Activated CD4-positive, alpha-beta T cell treated with anti-CD3 and anti-CD28 coated beads for 48 hours (primary cell): ENCODE measurements at places on chromosomes 6 and 20.

DNA sequence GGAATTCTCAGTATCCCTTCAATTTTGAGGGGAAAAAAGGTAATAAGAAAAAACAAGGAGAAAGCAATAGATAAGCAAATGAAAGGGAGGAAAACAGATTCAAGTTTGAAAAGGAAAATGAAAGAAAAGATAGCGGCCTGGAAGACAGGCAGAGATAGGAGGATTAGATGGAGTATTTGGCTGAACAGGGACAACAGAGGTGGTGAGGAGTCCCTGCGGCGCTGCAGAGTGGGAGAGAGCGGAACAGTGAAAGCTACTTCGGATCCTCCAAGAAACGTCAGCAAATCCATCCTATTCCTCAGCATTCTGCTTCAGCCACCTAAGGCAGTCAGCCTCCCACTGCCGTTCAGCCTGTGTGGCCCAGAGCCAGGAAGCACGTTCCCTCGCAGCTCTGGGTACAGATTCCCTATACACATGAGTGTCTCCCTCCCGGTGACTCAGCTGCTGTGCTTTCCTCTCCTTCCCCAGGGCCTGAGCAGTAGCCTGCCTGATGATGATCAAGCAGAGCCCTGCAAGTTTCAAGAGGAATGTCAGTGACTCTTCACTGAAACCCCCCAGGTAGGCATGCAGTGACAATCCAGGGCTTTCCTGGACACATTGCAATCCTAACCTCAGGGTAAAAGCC is 43.4 kb upstream of the CDYL start:
- no peak for DNase-seq

GRCh38 chr6:148830614-148831013 is 83.8 kb downstream of the UST start:
- DNase-seq: no peak

- DNase-seq: no peak
Measured at GRCh38 chr6:71510856-71511255, 222.2 kb downstream of the OGFRL1 start.

GRCh38 chr20:10848810-10849370 is 175.1 kb upstream of the JAG1 start:
- DNase-seq: no peak

DNA sequence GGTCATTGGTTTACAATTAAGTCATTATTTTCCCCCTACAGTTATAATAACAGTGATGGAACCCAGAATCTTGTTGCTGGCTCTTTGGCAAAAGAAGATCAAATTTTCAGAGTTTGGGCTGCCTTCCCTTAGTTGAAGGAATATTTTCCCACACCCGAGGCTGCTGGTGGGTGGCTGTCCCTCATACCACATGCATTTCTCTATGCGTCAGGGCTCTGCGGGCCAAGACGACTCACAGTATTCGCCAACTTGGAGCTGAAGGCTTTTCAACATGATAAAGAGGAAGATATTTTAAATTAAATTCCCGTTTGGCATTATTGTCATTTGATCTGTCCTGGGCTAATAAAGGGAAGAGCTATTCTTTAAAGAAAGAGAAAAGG is 102.2 kb upstream of the SASH1 start:
- no peak for DNase-seq

DNA sequence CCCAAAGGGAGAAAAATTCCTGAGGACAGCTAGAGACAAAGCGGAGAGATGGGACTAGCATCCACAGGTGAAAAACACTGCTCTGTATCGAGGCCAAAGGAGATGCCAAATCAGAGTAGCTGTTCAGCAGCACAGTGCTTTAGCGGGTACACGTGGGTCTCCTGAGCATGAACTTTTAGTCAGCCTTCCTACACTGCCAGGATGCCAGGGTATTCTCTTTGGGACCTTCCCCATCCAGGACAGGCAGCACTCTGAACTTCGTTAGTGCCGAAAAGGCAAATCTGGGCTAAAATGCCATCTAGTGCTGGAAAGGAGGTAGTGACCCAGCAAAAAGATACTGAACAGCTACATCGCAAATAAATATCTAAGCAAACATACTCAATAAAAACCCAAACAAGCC is 64.9 kb downstream of the C6orf58 start:
- peak; percentile 6 for DNase-seq

- no peak for DNase-seq
Measured at GRCh38 chr6:154012852-154013251, 26.2 kb upstream of the OPRM1 start.

DNA sequence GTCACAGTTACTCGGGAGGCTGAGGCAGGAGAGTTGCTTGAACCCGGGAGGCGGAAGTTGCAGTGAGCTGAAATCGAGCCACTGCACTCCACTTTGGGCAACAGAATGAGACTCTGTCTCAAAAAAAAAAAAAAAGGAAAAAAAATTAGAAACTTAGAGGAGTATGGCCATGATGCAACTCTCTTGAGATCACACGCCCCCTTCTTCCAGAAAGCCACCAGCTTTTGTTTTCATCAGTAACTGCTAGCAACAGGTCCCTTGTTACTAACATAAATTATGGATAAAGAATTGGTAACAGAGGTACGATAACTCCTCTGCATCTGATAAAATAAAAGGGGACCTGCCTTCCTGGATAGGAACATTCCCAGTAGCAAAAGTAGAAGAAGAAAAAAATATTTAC is 308.2 kb downstream of the CD83 start:
- DNase-seq: no peak

GRCh38 chr6:159934181-159934580 is 34.7 kb upstream of the IGF2R start:
- no peak for DNase-seq

DNA sequence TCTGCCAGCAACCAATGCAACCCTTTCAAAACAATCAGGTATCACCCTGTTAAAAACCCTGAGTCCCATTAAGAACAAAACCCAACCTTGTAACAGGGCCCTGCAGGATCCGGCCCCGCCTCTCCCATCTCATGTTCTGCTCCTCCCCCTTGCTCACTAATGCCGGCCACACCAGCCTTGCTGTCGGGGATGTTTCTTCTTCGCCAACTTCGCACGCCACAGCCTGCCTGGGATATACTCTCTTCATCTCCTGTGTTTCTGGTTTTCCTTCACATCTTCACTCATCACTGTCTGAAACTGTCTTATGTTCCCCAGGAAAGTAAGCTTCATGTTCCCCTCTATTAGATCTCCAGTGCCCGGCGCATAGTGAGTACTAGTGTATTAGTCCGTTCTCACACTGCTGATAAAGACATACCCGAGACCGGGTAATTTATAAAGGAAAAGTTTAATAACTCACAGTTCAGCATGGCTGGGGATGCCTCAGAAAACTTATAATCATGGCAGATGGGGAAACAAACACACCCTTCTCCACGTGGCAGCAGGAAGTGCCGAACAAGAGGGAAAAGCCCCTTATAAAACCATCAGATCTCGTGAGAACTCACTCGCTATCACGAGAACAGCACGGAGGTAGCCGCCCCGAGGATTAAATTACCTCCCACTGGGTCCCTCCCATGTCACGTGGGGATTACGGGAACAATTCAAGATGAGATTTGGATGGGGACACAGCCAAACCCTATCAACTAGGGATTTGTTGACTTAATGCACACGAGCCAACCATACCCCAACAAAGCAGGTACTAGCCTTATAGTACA is 5.1 kb downstream of the TP53RK start:
- DNase-seq: no peak

DNA sequence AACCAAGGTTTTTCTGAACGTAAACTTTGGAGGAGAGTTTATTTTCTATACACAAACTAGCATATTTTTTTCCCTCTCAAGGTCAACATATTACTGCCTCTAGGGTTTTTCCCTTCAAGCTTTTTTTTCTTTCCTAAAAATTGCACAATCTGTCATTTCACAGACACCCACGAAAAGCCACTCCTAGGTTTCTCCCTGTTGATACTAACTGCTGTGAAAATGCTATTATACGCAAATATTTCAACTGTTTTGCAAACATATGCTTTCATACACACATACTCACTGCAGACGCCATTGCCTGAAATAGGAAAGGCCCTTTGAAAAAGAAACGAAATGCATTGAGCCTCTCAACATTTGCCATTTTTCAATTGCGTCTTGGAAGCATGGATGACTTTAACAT is 333.0 kb downstream of the CD83 start:
- DNase-seq: no peak

DNA sequence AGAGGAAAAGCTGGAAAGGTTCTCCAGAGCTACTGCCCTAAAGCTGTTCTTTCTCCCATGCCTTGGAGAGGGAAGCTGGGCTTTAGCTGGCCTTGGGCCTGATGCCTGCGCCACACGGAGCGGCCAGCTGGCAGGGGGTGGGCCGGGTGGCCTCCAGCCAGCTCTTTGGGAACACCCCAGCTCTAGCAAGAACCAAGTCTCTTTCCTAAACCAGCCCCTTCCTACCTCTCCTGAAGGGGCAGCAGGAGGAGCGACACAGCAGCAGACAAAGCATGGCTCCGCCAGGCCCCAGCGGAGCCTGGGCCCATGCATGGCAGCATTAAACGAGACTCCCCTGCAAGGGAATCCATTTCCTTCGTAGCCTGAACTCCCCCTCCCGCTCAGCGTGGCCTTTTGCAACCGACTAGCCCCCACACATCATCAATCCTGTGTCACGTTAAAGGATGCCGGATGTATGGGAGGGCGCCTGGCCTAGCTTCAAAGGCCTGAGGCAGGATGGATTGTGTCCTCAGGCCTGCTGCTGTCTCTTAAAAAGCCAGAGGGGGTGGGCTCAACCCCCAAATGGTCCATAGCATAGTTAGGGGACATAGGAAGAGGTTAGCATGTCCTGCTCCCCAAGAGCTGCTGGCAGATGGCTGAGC is 14.0 kb downstream of the MRPS18A start:
- DNase-seq: no peak

- DNase-seq: no peak
Measured at GRCh38 chr20:38059832-38060231, 26.3 kb downstream of the RPRD1B start.

DNA sequence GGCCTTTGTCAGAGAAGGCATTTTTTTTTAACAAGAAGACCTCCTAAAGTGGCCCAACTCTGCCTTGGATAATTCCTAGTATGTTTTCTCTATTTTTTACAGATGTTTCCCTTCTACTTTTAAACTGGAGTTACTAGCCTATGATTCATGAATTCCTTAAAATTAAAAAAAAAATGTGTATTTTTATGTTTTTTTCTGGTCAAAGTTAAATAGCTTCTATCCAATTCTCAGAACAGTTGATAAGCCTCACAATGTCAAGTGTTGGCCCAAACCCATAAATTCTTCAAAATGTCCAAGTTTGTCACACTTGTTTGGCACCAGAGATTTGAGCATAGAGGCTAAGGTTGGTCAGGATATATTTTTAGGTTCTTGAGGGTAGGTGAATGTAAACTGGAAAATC is 64.0 kb downstream of the JAG1 start:
- DNase-seq: no peak

DNA sequence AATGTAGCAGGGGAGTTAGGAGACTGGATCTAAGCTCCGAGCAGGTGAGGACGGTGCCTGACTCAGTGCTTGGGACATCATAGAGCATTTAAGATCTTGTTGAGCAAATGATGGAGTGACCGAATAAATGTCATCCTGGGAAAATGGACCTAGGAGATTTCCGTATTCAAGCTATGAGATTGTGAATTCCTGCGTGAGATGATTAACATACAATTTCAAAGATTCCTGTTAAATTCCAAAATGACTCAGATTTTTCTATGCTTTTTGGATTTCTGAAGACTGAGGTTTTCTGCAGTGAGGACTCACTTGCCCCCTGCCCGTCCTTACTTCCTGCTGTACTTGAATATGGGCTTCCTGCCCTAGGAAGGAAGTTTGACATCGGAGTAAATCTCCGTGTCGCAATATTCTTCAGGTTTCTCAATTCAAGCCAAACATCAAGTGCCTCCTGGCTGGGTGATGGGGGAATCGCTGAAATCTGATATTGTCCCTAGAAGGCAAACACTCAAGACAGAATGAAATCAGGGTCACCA is 5.2 kb downstream of the SYTL3 start:
- no peak for DNase-seq

- no peak for DNase-seq
Measured at GRCh38 chr20:59124296-59125029, 39.2 kb upstream of the ZNF831 start.

DNA sequence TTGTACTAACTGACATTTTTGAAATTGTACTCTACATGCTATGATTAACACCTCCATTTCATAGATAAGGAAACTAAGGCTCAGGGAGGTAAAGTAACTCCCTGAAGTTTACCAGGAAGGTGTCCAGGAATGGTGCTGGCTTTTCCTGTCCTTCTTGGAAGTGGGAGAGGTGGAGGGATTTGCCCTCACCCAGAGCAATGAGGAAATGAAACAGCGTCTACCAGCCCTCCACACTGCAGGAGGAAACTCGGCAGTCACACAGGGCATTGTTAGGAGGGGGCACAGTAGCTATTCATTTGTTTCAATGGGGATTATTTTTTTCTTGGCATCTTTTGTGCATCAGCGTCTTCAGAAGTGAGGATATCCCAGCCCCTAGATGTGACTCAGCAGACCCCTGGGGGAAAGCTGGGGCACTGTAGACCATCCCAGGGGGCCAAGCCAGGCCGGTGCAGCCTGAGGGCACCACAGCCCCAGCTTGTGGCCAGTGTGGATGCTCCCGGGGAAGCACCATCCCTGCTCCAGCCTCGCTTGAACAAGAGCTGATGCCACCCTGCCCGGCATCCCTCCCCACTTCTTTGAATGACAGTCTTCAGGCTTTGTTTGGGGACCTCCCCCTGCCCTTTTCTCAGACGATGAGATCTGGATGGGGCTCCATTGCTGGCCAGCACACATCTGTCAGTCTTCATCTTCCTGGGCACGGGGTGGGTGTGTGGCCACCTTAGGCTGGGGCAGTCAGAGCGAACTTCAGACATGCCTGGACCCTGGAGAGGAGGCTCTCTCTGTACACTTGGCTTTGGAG is 224.4 kb upstream of the PMEPA1 start:
- DNase-seq: no peak

- DNase-seq: no peak
Measured at GRCh38 chr6:170296423-170296745, 5.5 kb upstream of the DLL1 start.

DNA sequence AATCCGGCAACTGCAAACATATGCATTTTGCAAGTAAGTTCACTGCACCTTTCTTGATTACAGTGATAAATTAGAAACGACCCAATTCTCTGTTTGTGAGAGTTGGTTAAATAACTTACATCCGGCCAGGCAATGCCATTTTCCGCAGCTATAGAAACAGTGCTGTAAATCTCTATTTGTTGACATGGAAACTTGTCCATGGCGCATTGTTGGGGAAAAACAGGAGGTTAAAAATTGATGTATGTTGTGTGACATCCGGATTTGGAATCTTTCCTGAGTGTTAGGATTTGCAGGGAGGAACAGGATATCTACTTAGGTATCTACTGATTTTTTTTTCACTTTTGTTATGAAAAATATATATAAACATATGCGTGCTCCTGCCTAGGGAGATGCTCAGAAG is 66.5 kb downstream of the DLGAP4 start:
- no peak for DNase-seq

- peak; percentile 56 for DNase-seq
Measured at GRCh38 chr20:3980260-3981131, 34.9 kb downstream of the RNF24 start.

- no peak for DNase-seq
Measured at GRCh38 chr20:37693242-37693634, 592 bp upstream of the CTNNBL1 start.

GRCh38 chr20:51692806-51693400 is 75.3 kb downstream of the ATP9A start:
- no peak for DNase-seq

GRCh38 chr6:124479991-124480430 is 482.2 kb upstream of the RNF217 start:
- no peak for DNase-seq

GRCh38 chr20:32193996-32194395 is 13.5 kb downstream of the PLAGL2 start:
- DNase-seq: no peak
